ENCODE measurements at places on chromosomes 3 and 15. TPM values are rescaled to one million over a fixed set of nuclear protein-coding genes. Genes with fewer than 3 reads are reported as not detected.

GOLIM4 gene
- 20.5 TPM for polyA plus RNA-seq

DNA sequence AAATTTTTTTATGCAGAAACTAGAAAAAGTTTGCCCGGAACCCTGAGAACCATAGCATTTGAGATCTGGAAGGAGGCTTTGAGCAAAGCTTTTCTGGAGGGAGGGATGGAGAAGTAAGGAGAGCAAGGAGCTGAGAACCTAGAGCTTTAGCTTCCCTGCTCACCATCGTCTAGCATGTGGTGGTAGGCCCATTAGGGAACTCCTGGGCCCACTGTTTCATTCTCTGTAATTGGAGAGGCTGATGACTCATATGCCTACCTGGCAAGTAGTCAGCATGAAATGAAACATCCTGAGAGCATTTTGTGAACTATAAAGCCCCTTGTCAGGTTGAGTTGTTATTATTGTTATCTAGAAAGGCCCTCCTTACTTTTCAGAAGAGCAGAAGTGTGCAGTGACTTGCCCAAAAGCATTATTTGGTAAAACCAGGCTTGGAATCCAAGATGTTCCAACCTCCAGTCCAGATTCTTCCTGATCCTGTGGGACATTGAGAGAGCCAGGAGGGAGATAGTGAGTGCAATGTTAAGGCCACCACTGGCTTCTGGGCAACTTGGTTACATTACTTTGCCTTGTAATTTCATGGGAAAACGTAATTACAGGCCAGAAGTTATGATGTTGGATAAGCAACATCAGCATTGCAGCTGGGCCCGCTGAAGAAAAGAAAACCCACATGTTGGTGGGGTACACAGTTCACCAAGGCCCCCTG is 104.5 kb upstream of the BFSP2 start:
- H3K27me3 ChIP-seq = no peaks in the 10 kb centered on the region
- no peak overlapping the region for H3K27ac ChIP-seq
- no peak overlapping the region for H3K4me3 ChIP-seq
- H3K4me1 ChIP-seq = no peaks in the 10 kb centered on the region

DNA sequence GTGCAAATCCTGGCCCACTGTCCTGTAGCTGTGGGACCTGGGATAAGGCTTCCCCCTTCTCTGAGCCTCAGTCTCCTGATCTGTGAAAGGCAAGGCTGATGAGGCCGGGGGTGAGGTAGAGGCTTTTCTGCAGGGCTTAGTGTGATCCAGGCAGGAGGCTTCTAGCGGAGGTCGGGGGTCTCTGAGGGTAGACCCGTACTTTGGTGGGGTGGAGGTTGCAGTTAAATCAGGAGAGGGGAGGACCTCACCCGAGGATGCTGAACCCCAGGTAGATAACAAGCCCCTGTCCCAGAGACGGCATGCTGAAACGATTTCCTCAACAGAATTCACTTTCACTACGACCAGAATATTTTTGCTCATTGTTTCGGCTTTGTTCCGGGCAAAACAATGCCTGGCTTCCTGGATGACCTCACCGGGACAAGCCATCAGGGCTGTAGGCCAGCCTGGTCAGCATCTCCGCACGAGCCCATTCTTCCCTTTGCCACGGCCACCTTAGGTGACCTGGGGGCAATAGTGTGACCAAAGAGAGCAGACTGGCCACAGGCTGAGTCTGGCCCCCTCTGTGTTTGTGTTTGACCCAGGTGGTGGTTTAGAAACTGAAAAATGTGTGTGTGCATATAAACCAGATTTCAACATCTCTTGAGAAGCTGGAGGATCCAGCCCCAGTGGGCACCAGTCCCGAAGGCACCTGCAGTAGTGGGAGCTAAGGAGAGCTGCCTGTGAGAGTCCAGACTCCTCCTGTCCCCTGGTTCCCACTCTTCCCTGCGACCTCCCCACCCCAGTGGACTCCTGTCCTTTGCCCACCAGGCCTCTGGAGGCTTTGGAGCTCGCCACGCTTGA is 33.0 kb downstream of the SLC6A6 start:
- H3K4me3 ChIP-seq = no peak overlapping the region
- no peaks in the 10 kb centered on the region for H3K27me3 ChIP-seq
- H3K27ac ChIP-seq = no peak overlapping the region
- peaks cover 83% of the 10 kb centered on the region for H3K36me3 ChIP-seq
- H3K4me1 ChIP-seq = peaks cover 73% of the 10 kb centered on the region

IMPG2 gene
- polyA plus RNA-seq = 0.05 TPM

- H3K36me3 ChIP-seq = no peaks in the 10 kb centered on the region
- H3K4me3 ChIP-seq = no peak overlapping the region
- H3K27me3 ChIP-seq = no peaks in the 10 kb centered on the region
These were observed 108.0 kb downstream of the BBX start for GRCh38 chr3:107630779-107631178.

DNA sequence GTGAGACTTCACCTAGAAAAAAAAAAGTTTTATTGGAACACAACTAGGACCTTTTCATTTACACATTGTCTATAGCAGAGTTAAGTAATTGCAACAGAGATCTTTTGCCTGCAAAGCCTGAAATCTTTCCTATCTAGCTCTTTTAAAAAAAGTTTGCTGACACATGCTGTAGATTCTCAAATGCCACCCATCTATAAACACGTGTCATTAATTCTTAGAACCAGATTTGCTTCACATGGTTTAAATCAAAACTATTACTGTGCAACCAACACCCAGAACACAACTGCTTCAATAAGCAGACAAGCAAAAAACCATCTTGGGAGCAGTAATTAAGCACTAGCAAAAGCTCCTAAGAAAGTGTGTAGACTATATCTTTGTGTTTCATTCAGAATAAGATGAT is 55.0 kb downstream of the OXSM start:
- no peak overlapping the region for H3K4me3 ChIP-seq
- H3K36me3 ChIP-seq = no peaks in the 10 kb centered on the region
- H3K4me1 ChIP-seq = no peaks in the 10 kb centered on the region
- no peak overlapping the region for H3K27ac ChIP-seq
- no peak for DNase-seq

DNA sequence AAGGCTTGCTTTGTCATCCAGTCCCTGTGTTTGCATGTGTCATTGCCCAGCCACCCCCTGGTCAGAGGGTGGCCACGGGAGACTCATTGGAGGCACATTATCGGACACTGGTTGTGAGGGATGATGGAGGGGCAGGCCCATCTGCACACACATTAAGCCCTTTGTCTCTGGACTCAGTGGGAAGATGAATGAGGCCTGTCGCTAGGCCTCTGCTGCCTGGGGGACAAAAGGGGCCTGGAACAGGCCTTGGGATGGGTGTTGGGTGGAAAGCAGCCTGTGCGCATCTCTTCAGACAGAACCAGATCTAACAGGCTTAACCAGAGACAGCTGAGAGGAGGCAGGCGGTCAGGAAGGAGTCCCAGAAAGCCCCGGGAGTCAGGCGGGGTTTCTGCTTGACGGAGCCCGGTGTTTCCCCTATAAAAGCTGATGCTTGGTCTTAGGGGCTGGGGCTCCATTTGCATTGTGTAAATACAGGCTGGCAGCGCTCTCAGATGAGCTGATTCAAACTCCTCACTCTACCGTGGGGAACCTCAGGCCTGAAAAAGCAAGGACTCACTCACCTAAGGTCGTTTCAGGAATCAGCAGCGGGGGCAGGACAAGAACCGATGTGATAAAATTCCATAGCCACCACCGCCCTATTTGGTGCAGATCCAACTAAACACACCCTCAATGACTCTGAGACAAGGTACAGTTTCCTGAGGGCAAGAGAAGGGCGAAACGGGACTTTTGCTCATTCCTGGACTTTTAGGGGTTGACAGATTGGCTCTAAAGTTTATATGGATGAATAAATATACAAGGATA is 17.1 kb upstream of the SKIC8 start:
- H3K4me1 ChIP-seq = peaks cover 9% of the 10 kb centered on the region
- H3K36me3 ChIP-seq = no peaks in the 10 kb centered on the region
- H3K4me3 ChIP-seq = no peak overlapping the region
- no peaks in the 10 kb centered on the region for H3K27me3 ChIP-seq
- DNase-seq = no peak

GRCh38 chr3:161316006-161316689 is 55.2 kb downstream of the SPTSSB start:
- no peak overlapping the region for H3K27ac ChIP-seq
- H3K27me3 ChIP-seq = no peaks in the 10 kb centered on the region
- H3K36me3 ChIP-seq = no peaks in the 10 kb centered on the region
- H3K4me3 ChIP-seq = no peak overlapping the region
- DNase-seq = no peak

DNA sequence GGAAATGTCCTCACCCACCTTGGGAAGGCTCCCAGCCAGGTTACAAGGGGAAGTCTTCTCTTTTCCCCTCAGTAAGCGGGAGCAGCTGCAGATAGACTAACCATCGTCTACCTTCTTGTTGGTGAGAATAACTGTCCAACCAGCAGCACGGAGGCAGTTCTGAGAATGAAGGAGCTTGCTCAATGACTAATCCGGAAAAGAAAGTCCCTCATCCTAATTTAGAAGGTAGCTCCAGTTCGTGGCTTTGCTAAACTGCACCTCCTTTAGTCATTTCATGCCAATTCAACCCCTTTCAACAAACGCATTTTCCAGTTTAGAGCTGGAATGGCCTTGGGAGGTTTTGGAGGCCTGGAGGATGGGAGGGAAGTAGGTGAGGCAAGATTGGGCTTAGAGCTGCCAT is 527.4 kb upstream of the PROK2 start:
- no peaks in the 10 kb centered on the region for H3K36me3 ChIP-seq
- no peak overlapping the region for H3K27ac ChIP-seq
- no peak for DNase-seq
- no peaks in the 10 kb centered on the region for H3K27me3 ChIP-seq

CHRM5 gene
- polyA plus RNA-seq = not detected

GRCh38 chr3:101311676-101312075 is 8.7 kb downstream of the IMPG2 start:
- no peak for DNase-seq
- H3K27me3 ChIP-seq = no peaks in the 10 kb centered on the region
- H3K27ac ChIP-seq = no peak overlapping the region
- H3K4me3 ChIP-seq = no peak overlapping the region
- no peaks in the 10 kb centered on the region for H3K36me3 ChIP-seq
- H3K4me1 ChIP-seq = no peaks in the 10 kb centered on the region

LINGO1 gene
- 8.1 TPM for polyA plus RNA-seq

DNA sequence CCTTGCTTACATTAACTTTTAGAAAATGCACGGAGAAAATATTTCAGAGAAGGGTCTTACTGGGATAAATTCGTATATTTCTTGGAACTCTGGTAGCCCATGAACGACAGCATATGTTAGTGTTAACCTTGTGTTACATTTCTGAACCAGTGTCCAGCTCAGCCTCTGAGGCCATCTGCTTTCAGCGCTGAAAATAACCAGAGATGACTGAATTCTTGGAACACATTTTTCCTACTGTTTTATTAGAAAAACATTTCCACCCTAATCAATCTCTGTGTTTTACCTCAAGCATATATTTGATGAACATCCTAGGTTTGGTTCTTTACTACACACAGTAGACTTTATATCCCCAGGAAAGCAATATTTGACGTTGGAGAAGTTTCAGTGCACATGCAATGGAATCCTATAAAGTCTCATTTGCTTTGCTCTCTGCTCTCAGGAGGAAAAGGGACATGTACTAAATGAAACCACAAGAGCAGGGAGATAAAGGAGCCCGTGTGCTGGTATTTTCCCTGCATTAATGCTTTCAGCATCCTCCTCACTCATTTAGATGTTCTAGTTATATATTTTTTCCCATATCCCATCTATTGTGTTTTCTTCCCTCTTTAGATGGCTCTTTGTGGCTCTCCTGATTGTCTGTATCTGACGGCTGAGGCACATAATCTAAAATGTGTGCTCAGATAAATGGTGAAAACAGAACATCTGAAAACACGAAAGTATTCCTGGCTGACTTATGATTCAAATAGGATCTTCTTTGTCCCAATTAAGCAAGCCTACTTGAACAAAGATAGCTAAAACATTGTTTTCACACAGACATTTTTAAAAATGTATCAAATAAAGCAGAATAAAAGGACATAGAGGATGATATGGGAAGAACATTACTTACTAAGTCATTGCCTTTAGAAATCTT is 151.7 kb upstream of the KCNMB2 start:
- H3K27me3 ChIP-seq = no peaks in the 10 kb centered on the region
- H3K27ac ChIP-seq = no peak overlapping the region
- H3K4me1 ChIP-seq = no peaks in the 10 kb centered on the region
- no peak overlapping the region for H3K4me3 ChIP-seq

CHST13 gene
- polyA plus RNA-seq = not detected

- H3K27me3 ChIP-seq = no peaks in the 10 kb centered on the region
- peaks cover 59% of the 10 kb centered on the region for H3K4me1 ChIP-seq
- DNase-seq = no peak
- H3K27ac ChIP-seq = no peak overlapping the region
These were observed 1.5 kb downstream of the SMAD6 start for GRCh38 chr15:66703540-66703941.

GRCh38 chr3:172749230-172749965 is 1.1 kb upstream of the ECT2 start:
- H3K4me1 ChIP-seq = no peaks in the 10 kb centered on the region
- peaks cover 21% of the 10 kb centered on the region for H3K36me3 ChIP-seq
- H3K27me3 ChIP-seq = no peaks in the 10 kb centered on the region
- H3K27ac ChIP-seq = no peak overlapping the region
- H3K4me3 ChIP-seq = no peak overlapping the region

GRCh38 chr15:90871716-90872485 is 3.5 kb downstream of the FURIN start:
- no peaks in the 10 kb centered on the region for H3K27me3 ChIP-seq
- H3K27ac ChIP-seq = peak overlapping the region; percentile 96
- peak overlapping the region; percentile 78 for H3K4me3 ChIP-seq
- peaks cover 38% of the 10 kb centered on the region for H3K36me3 ChIP-seq
- DNase-seq = peak; percentile 48

- H3K36me3 ChIP-seq = peaks cover 2% of the 10 kb centered on the region
- peak; percentile 64 for DNase-seq
- H3K4me1 ChIP-seq = peaks cover 36% of the 10 kb centered on the region
These were observed at the start of gene CELSR3 for GRCh38 chr3:48662753-48663488. CELSR3 (minus strand) TSS chr3:48662886; CDS start chr3:48662634, 252 bp downstream.

IL17RE gene
- polyA plus RNA-seq = 0.32 TPM

DNA sequence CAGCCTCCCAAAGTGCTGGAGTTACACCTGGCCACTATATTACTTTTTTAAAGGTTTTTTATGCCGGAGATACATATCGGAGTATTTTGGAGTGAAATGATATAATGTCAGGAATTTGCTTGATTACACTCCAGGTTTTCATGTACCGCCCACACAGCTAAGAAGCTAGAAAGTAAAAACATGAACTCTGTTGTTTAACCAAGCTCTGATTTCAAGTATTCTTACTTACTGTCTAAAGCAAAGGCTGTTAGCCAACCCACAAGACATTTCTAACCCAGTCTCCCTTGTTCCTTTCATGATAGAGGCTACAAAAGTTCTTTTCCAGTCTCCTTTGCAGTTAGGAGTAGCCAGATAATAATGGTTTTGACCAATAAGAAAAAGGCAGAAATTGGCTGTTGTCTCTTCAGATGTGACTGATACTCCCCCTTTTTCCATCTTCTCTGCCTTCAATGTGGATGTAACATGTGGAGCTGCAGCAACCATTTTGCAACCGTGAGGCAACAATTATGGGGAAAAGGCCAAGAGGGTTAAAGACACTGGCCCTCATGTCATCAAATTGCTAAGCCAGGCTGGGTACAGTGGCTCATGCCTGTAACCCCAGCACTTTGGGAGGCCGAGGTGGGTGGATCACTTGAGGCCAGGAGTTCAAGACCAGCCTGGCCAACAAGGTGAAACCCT is 6.1 kb upstream of the CP start:
- peaks cover 3% of the 10 kb centered on the region for H3K4me1 ChIP-seq
- H3K4me3 ChIP-seq = no peak overlapping the region
- DNase-seq = no peak
- H3K27me3 ChIP-seq = no peaks in the 10 kb centered on the region
